ENCODE measurements at places on chromosomes 5 and 9.

- no peak for DNase-seq
Observed at GRCh38 chr5:16229357-16229940, 49.9 kb upstream of the MARCHF11 start.

DNA sequence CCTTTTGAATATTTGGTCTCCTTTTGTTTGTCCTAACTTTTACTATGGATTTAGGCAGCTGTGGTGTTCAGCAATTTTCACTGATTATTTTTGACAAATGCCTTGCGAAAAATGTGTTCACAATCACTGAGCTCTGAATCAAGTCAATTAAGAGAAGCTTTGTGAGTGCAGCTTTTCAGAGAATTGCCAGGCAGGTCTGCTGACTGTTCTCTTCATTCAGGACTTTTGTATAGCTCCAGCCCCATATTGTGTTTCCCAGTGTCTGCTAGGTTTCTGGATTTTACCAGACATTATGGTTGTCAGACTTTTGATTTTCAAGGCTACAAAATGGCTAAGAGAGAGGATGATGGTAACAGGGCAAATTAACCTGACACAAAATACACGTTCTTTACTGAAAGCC lies 1055.9 kb downstream of the CDH18 start:
- no peak for DNase-seq

GRCh38 chr9:75065510-75065909 lies 22.4 kb downstream of the NMRK1 start:
- no peak for DNase-seq

DNA sequence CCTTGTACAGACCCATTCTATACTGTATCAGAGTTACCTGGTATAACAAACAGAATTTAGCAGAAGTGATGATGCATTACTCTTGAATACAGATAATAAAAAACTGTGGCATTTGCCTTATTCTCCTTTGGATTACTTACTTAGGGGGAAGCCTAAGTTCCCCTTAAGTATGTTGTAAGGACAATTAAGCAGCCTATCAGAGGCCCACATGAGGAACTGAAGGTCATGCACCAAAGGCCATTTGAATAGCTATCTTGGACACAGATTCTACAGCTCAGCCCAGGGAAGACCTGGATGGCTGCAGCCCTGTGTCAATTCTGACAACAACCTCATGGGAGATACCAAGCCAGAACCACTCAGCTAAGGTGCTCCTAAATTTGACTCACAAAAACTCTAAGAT lies 125.2 kb downstream of the RAPGEF6 start:
- DNase-seq = no peak

GRCh38 chr5:143156572-143156971 lies 246.9 kb downstream of the NR3C1 start:
- DNase-seq = no peak

GRCh38 chr9:15213249-15213648 lies 93.8 kb downstream of the TTC39B start:
- DNase-seq = no peak

DNA sequence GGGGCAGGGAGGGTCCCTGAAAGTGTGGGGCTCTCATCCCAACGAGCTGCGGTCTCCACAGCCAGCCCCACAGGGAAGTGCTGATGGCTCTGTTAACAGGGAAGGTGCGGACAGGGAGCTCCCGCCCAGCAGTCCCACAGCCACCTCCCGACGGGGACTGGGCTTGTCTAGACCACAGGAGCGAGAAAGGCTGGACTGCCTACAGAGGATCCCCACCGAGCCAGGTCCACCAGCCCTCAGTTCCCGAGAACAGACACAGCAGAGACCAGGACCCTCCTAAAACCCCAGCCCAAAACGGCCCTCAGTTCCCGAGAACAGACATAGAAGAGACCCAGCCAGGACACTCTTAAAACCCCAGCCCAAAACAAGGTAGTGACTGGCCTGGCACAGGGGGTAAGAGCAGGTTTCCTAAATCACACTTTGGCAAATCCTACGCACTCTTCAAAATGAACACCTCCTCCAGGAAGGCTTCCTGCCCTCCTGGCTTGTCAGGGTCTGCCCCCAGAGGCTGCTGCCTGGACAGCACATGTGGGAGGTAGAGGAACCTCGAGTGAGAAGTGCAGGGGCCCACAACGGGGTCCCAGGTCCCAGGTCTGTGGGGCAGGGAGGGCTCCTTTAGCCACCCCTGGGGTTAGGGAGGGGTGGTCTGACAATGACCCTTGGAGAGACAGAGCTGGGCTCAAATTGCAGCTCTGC lies 86.1 kb upstream of the SARDH start:
- no peak for DNase-seq

DNA sequence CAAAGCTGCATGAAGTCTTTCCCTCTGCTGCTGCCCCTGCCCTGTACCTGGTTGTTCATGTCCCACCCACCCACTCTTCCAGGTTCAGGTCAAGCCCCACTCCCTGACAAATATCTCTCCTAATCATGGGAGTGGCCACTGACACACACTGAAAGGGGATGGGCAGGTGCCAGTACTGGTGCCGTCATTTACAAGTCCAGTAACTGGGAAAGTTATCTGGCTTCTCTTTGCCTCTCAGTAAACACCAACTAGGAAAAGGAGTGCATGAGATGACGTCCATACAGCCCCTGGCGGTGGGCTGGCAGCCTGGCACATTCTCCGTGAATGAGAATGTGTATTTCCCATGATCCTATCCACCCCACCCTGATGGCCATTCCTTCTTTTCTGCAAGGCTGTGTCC lies 225.2 kb downstream of the FSTL4 start:
- peak; percentile 7 for DNase-seq

DNA sequence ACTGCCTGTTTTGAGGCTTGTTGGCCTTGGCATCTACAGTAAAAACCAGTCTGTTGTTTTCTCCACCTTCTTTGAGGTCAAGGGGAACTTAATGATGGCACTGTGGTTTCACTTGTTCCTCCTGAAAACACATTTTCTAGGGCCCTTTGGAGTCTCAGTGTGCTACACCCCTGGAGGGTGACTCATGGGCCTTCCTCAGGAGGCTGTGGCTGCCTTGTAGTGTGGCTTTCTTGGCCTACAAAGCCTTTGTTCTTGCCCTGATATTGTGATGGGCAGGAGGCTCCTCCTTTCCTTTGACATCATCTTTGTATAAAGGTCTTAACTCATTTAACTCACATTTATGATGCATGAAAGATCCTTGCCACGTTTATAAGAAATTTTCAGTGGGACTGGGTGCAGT lies 56.3 kb upstream of the GPBP1 start:
- no peak for DNase-seq

DNA sequence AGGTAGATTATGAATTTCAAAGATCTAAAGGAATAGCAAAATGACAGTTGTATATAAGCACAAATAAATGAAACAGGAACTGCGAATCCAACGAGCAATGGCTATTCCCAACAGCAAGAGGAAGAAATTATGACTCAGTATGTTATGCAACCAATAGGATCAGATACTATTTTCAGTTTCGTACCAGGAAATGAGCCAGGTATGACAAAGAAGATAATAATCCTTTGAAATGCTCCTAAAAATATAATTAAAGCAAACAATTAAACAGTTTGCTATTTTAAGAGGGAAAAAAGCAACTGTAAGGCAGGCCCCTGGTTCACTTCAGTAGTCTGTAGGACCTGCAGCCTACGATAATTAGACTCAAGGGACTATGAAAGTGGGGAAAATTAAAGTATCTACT lies 58.9 kb downstream of the AUH start:
- DNase-seq = no peak

GRCh38 chr5:140998921-140999410 lies 32.7 kb downstream of the PCDHAC2 start:
- DNase-seq = no peak

All from H9 (cell line).